ENCODE measurements at places on chromosomes 2 and 18. TPM values are rescaled to one million over a fixed set of nuclear protein-coding genes. Genes with fewer than 3 reads are reported as not detected.

CD207 gene
- not detected for total RNA-seq

MATN3 gene
- total RNA-seq, result 3.6 TPM

ABCG8 gene
- not detected for total RNA-seq

CBLN2 gene
- total RNA-seq, result not detected

CNTNAP5 gene
- 0.04 TPM for total RNA-seq

CHRNG gene
- not detected for total RNA-seq

PJVK gene
- total RNA-seq, result 1.2 TPM

B3GNT7 gene
- 52.9 TPM for total RNA-seq

ADD2 gene
- 79.4 TPM for total RNA-seq

AQP12A gene
- not detected for total RNA-seq

GCG gene
- not detected for total RNA-seq

ELOA2 gene
- not detected for total RNA-seq

BCL11A gene
- 30.5 TPM for total RNA-seq

SFT2D3 gene
- total RNA-seq, result 13.4 TPM

ARPC2 gene
- 146 TPM for total RNA-seq

ONECUT2 gene
- total RNA-seq, result 0.89 TPM

SIX2 gene
- total RNA-seq, result 0.07 TPM

GKN1 gene
- not detected for total RNA-seq

MYO5B gene
- 2.7 TPM for total RNA-seq

SERPINB7 gene
- not detected for total RNA-seq

RAX gene
- not detected for total RNA-seq

C2orf15 gene
- total RNA-seq, result 5.7 TPM

SCN7A gene
- not detected for total RNA-seq

EML6 gene
- 1.0 TPM for total RNA-seq

CHMP3 gene
- 11.2 TPM for total RNA-seq

AP1S3 gene
- total RNA-seq, result 3.3 TPM

FEZ2 gene
- 22.7 TPM for total RNA-seq

TMEM127 gene
- 13.8 TPM for total RNA-seq

RESP18 gene
- total RNA-seq, result not detected

ALPP gene
- total RNA-seq, result 0.15 TPM

TEX44 gene
- not detected for total RNA-seq

HDAC4 gene
- 28.5 TPM for total RNA-seq

TUBA3D gene
- not detected for total RNA-seq

RIF1 gene
- 38.2 TPM for total RNA-seq

DCDC2C gene
- not detected for total RNA-seq

SMPD4 gene
- total RNA-seq, result 68.8 TPM

RND3 gene
- 53.3 TPM for total RNA-seq

NOSTRIN gene
- not detected for total RNA-seq

CHRND gene
- total RNA-seq, result not detected

ACTG2 gene
- not detected for total RNA-seq

SP5 gene
- 10.1 TPM for total RNA-seq

IL1RN gene
- total RNA-seq, result not detected

TNFRSF11A gene
- total RNA-seq, result 1.2 TPM

SMAD4 gene
- total RNA-seq, result 140 TPM

ZRANB3 gene
- total RNA-seq, result 10.4 TPM

RUFY4 gene
- not detected for total RNA-seq

LIMS4 gene
- total RNA-seq, result 0.07 TPM

LCT gene
- not detected for total RNA-seq

CRYGD gene
- total RNA-seq, result 5.5 TPM

IL1F10 gene
- not detected for total RNA-seq

SULT1C4 gene
- 2.9 TPM for total RNA-seq

L3MBTL4 gene
- total RNA-seq, result 0.59 TPM

MC5R gene
- not detected for total RNA-seq

LAMA3 gene
- total RNA-seq, result 0.21 TPM

EMX1 gene
- total RNA-seq, result 0.28 TPM

FIGN gene
- total RNA-seq, result 6.5 TPM

SPAG16 gene
- 17.2 TPM for total RNA-seq

IL18R1 gene
- 0.41 TPM for total RNA-seq

RGPD4 gene
- total RNA-seq, result not detected
